ENCODE measurements at places on chromosomes 5 and 9. TPM values are rescaled to one million over a fixed set of nuclear protein-coding genes. Genes with fewer than 3 reads are reported as not detected.

- H3K4me3 ChIP-seq, result no peak overlapping the region
- no peaks in the 10 kb centered on the region for H3K27me3 ChIP-seq
- H3K4me1 ChIP-seq, result no peaks in the 10 kb centered on the region
- no peaks in the 10 kb centered on the region for H3K36me3 ChIP-seq
- H3K27ac ChIP-seq, result no peak overlapping the region
- no peak for DNase-seq
Measured at GRCh38 chr5:82309091-82309531, 31.0 kb upstream of the RPS23 start.

The NR5A1 gene
- polyA plus RNA-seq, result 225 TPM

The KCNT1 gene
- 0.32 TPM for polyA plus RNA-seq

The EGFLAM gene
- 29.0 TPM for polyA plus RNA-seq

GRCh38 chr9:129109952-129110739, 447 bp downstream of the CRAT start:
- peak overlapping the region; percentile 17 for H3K4me3 ChIP-seq
- DNase-seq, result no peak
- H3K27ac ChIP-seq, result no peak overlapping the region
- H3K36me3 ChIP-seq, result peaks cover 11% of the 10 kb centered on the region
- no peaks in the 10 kb centered on the region for H3K27me3 ChIP-seq
- H3K4me1 ChIP-seq, result peaks cover 41% of the 10 kb centered on the region

GRCh38 chr5:175478384-175479124, at the start of gene SFXN1:
Gene SFXN1, plus strand, starts transcription at chr5:175478560. Its CDS starts 13,544 bp downstream, at chr5:175492104.
- H3K27ac ChIP-seq, result no peak within 1 kb of the TSS
- no peaks in the 10 kb centered on the region for H3K36me3 ChIP-seq
- no peaks in the 10 kb centered on the region for H3K27me3 ChIP-seq
- H3K4me1 ChIP-seq, result peaks cover 14% of the 10 kb centered on the region
- peak within 1 kb of the TSS; percentile 96 for H3K4me3 ChIP-seq
- peak; percentile 79 for DNase-seq

The PCDH1 gene
- polyA plus RNA-seq, result 5.5 TPM

- H3K4me3 ChIP-seq, result no peak overlapping the region
- H3K4me1 ChIP-seq, result no peaks in the 10 kb centered on the region
- DNase-seq, result no peak
Measured at GRCh38 chr9:31355965-31356364, 1028.5 kb upstream of the ACO1 start.

The IGIP gene
- polyA plus RNA-seq, result 5.6 TPM

- DNase-seq, result no peak
- H3K4me1 ChIP-seq, result no peaks in the 10 kb centered on the region
- H3K27ac ChIP-seq, result no peak overlapping the region
Measured at GRCh38 chr5:103510851-103511553, 51.6 kb downstream of the NUDT12 start.

Measured in adrenal gland (tissue), 19 donors.